ENCODE measurements at places on chromosomes 2 and 18.
A peak's percentile ranks its signal among the peaks of the same experiment; 100 is the strongest.

DNA sequence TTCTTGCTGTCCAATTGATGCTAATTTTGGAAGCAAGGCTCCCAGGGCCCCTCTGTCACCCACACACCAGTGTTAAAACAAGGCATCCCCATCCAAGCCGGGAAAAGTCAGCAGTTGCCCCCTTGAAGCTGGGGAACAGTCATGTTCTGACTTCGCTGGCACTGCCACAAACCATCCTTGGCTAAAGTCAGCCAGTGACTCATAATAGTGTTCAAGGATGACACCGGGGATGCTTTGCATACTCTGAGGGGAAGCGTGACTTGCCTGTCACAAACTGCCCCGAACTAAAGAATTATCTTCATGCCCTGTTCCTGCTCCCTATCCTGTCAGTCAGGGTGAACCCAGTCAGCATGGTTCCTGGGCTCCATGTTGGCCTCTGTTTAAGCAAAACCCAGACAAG lies 37.0 kb downstream of the TGFA start:
- no peak for DNase-seq

GRCh38 chr2:66283787-66284186 lies 151.1 kb upstream of the MEIS1 start:
- DNase-seq: no peak

DNA sequence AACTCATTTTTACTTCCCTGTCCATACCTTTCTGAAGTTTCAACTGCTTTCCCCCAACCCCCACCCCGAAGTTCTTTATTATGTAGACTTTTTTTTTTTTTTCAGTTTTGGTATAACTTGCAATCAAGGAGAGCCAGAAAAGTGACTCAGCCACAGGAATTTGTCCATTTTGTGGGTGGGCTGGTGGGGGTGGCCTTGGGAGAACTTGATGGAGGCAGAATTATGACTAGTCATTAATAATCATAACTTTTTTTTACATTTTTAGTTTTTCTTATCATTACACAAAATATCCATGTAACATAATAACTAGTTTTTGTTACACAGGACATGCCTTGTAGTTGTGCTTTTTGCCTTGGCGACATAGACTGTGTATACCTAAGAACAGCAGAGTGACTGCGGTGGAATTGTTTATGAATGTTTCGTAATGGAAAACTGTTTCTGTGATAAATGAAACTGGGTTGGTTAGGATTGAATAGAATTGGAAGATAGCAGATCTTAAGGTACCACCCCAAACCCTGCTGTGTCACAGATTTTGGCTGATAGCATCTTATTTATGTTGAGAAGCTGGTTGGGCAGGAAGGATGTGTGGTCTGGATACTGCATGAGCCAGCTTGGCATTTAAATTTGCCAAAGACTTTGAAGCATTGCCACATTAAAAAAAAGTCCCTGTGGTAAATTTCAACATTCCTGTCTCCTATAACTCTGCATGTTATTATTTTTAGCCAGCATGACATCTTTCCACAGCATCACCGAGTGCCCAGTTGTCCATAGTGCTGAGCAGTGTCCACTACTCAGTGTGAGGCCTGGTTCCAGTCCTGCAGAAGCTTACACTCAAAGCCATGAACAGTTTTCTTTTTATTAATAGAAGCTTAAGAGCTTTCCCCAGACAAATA lies 30.7 kb downstream of the LYPD6B start:
- DNase-seq: no peak

GRCh38 chr2:127563458-127564428 lies 28.3 kb downstream of the MYO7B start:
- DNase-seq: no peak

- no peak for DNase-seq
These were observed 8.8 kb upstream of the ATOH8 start for GRCh38 chr2:85744741-85745601.

- no peak for DNase-seq
These were observed 196.9 kb downstream of the MYCN start for GRCh38 chr2:16137080-16137755.

DNA sequence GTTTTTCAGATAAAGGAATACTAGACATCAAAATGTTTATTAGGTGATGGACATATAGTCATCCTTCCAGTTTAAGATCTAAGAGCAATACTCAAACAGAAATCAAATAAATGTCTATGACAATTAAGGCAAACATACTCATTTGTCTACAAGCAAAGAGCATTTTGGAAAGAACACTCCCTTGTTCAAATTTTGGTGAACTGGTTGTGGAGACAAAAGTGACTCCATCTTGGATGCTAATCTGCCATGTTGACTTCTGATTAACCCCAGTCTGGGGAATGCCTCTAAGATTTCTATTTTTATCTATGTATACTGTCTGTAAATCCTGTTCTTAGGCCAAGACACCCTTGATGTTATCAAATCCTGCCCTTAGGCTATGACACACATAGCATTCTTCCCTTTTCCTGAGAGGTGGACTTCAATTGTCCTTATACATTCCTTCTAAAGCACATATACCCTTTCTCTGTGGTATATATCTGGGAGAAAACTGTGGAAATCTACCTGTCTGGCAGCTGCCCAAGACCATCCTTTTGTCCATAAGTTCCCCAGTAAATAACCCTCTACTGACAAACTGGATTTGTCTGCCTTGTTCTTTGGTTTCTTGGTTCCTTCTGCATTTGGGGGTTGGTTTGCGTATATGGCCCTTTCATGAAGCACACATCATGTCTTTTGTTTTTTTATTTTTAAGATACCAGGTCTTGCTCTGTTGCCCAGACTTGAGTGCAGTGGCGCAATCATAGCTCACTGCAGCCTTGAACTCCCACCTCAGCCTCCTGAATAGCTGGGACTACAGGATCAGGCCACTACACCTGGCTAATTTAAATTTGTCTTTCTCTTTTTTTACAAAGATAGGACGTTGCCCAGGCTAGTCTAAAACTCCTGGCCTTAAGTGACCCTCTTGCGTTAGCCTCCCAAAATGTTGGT lies 12.5 kb upstream of the PLEKHM3 start:
- no peak for DNase-seq

GRCh38 chr18:40108596-40108995 lies 1846.4 kb upstream of the PIK3C3 start:
- DNase-seq: peak; percentile 48

DNA sequence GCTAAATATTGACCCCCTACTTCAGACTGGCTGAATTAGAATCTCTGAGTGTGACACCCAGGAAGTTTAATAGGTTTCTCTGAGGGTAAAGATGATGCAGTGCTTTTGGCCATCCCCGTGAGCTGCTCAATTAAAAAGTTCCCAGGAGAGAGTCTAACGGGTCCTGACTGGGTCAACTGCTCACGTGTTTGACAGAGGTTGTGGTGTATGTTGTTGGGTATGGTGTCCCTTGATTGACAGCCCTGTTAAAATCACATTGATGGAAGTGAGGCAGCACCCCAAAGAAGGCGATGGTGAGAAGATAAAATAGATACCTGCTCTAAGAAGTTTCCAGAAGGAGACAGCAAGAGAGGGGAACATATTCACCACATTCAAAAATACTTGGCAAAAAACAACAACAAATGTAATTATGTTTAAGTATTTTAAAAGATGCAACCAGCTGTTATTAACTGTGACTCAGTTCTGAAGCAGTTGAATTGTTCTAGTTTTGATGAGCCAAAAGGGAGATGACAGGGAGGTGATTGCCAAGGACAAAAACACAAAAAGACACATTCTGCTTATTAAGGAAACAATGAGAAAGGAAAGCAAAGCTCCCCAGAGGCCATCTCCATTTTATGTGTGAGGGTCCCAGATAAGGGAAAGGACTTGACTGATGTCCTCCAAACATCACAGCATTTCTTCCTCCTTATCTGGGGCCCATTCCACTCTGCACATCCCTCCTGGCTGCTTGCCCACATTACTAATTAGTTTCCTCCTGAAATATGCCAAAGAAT lies 11.5 kb upstream of the GMCL1 start:
- no peak for DNase-seq

DNA sequence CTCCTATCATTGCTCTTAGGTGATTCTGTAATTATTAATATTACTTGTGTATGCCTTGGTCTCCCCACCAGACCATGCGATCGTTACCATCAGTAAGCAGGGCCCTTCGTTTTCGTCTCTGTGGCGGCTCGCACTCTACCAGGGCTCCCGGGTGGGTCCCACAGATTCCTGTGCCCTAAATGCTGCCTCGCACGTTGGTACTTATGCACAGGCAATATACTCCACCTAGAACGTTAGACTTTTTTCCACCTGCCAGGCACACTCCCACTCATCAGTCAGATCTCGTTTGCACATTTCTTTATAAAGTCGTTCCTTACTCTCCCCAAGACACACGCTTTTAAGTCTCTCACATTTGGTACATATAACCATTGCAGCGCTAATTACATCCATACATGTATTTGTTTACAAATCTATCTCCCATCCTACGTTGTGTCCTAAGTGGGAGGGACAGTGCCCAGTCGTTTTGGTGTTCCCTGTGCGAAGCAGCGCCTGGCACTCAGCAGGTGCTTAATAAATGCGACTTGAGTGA lies 901 bp downstream of the FEZ2 start:
- DNase-seq: no peak

- DNase-seq: no peak
These were observed 44.3 kb upstream of the SCLY start for GRCh38 chr2:238016526-238016925.

DNA sequence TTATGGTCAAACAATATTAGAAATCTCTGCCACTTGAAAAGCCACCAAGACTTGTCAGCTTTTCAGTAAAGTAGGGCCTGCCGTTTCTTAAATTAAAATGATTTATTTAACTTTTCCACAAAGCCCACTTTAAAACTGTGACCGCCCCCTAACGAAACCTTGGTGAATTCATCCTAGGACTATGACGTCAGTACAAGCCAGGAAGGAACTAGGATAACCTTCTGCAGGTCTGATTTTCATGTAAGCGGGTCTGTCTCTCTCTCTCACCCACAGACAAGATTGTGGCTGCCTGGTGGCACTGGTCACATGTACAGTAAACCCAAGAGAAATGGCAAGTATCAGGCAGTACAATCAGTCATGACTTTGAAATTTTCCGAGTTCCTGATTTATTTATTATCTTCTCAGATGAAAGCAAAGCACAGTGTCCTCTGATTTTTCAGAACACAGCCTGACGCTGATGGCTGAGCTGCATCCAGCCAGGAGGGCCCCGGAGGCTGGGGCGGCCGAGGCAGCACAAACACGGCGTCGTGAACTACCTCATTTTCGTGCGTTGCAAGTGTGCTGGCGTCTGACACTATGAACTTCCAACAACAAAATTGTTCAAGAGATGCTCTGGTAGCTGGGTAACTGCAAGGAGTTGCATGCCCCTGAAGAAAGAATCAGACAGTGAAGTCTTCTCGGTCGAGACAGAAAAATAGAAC lies 18.9 kb downstream of the SALL3 start:
- no peak for DNase-seq

DNA sequence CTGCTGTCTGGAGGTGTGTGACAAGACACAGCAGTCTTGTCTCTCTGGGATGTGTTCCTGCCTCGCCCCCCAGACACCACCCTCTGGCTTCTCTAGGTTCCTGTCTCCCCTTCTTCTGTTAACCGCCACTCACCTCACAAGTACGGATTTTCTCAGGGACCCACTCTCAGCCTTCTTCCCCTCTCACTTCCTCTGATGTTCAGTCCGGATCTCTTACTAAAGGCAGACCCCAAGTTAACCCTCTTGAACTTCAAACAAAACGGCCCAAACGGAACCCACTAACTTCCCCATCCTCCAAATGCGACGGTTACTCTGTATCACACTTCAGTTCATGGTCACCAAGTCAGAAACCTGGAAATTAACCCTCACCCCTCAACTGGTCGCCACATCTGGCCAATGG lies 32.0 kb downstream of the B4GALT6 start:
- no peak for DNase-seq

DNA sequence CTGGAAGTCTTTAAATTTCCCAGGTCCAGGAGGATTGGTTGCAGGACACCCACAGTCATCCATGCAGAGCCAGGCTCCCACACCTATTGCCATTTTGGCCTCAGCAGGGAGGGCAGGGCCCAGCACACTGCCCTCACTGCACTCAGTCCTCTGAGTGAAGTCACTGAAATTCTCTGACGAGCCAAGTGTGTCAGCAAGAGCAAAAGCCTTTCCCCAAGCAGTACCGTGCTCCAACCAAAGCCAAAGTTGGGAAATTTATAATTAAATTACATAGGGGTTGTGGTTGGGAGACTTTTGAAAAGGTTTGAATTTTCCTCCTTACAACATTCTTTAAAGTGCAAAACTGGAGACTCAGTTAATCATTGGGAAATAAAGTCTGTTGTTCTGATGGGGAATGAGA lies 98.5 kb upstream of the CD226 start:
- DNase-seq: no peak

DNA sequence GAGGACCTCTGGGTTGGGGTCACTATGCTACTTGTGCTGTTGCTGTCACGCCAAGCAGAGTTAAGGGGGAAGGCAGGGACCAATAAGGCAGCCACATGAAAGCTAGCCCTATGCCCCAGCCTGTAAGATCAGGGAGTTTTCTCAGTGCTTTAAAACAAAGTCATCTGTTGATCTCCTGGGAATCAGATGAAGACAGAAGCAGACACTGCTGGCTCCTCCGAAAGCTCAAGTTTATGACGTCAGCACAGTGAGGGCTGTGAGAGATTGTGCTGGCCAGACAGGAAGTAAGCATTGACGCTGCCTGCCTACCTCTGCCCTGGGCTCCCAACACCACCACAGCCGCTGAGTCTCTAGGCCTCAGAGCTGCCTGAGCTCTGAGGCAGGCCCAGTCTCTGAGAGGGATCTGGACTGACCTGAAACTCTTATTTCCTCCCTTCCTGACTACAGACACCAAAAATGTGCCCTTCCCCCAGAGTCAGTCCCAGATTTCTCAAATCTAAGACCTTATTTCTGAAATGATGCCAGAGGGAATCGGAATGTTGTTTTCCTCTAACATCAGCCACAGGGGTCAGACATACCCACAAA lies 118.1 kb upstream of the EPAS1 start:
- no peak for DNase-seq

GRCh38 chr2:26521913-26522180 lies 43.9 kb upstream of the OTOF start:
- no peak for DNase-seq

GRCh38 chr18:32297579-32298170 lies 107.8 kb downstream of the MEP1B start:
- no peak for DNase-seq

- peak; percentile 76 for DNase-seq
These were observed 4.1 kb upstream of the VRK2 start for GRCh38 chr2:58042486-58042970.

DNA sequence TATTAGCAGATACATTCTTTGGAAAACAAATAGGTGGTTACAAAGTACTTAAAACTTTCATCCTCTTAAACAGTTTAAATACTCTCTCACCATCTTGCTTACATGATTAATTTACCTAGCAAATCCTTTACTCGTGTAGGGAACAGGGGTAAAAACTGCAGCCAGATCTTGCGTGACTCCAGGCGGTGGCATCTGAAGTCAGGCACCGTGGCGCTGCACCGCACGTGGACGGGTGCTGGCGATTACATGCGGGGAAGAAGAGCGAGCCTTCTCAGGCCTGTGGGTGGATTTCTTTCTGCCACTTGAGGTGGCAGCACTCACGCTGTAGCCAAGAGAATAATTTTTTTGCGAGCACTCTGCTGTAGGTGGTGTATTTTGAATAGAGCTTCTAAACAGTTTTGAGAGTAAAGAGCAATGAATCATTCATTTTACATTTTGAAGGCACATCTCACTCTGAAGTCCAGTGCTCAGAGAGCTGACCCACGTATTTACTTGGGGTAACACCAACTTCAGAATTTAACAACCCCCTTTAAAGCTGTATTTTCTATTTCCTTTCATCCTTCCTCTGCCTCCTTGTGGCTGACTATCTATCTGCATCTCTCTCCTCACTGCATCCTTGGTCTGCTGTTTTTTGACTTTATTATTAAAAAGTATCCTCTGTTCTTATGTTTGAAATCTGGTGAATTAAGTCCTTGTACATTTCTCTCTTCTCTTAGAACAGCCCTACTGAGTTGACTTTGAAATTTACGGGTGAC lies 68.9 kb downstream of the EPAS1 start:
- no peak for DNase-seq

Data from NCI-H2227 treated with DMSO at 0.1 percent for 48 hours (cell line).